ENCODE measurements at places on chromosomes 3 and 15.

DNA sequence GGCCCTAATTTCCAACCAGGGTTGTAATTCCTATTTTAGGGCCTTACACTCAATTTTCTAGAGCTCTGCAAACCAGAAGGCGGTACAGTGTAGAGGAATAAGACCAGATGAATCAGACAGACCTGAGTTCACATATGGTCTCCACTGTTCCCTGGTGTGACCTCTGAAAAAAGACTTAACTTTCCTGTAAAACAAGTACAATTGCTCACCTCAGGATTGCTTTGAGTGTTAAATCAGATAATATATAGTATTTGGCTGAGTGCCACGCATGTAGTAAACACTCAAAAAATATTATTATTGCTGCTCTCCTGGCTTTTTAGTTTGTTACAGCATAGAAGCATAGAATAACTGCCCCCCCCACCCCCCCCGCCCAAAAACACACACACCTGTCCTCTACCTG is 51.0 kb upstream of the STT3B start:
- DNase-seq: no peak

- DNase-seq: no peak
Observed at GRCh38 chr3:133747373-133747772, 1.2 kb downstream of the TF start.

GRCh38 chr3:8319935-8320634 is 181.5 kb upstream of the LMCD1 start:
- DNase-seq: peak; percentile 86

GRCh38 chr3:149004622-149005021 is 13.3 kb downstream of the GYG1 start:
- peak; percentile 54 for DNase-seq

- DNase-seq: no peak
Observed at GRCh38 chr15:100308213-100308600, 33.6 kb downstream of the ADAMTS17 start.

DNA sequence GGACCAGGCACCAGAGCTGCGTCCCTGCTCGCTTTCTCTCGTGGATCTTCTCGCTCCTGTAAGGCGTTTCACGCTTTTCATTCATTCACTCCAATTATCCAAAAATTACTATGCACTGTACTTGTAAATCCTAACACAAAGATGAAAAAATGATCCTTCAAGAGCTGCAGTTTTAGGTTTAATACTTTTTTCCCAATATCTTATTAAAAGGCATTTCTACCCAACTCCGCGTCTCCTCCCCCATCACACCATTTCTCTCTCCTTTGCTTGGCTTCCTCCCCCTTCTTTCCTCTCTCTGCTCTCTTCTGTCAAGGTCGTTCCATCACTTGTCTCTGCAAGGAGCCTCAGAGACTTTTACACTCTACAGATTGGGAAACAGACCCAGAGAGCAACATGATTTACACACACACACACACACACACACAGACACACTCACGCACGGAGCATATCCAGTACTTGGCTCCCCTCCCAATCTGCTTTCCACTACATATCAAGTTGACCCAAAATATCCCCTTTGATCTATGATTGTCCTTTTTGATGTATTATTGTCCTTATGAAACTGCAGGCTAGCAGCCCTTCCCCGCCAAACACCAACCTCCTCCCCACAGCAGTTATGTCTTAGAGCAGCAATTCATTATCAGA is 479 bp upstream of the CLDN1 start:
- DNase-seq: no peak

DNA sequence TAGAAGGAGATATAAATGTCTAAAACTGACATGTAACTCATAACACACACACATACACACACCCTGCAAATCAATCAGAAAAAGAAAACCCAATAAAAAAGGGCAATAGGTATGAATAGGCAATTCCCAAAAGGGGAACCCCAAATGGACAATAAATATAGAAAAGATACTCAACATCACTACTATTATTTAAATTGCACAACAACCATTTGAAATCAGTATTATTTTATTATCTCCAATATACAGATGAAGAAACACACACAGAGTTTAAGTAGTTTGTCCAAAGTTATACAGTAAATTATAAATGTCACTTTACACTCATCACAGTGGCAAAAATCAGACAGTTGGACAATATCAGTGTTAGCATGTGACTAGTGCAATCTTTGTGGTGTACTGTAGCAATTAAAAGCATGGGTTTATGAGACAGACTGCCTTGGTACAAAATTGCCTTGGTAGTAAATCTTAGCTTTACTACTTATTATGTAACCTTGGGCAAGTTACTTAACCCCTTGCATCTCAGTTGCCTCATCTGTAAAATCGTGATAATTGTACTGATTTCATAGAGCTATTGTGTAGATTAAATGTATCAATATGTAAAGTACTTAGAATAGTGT is 3.4 kb upstream of the FSTL1 start:
- no peak for DNase-seq

DNA sequence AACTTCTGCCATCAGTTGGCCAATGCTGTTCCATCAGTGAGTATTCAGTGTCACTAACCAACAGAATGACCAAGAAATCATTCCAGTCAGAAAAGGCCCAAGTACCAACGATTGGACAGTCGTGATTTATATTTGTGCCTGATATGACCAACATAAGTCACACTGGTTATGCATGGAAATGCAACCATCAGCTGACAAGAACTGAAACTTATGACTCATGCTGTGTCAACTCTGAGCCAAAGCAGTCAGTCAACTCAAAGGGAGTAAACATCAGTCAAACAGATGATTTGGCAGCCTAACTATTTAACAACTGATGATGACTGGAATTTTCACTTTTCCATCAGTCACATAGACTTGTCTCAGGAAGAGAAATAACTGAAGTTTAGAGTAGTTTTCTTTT is 142.4 kb downstream of the ANXA2 start:
- DNase-seq: no peak

DNA sequence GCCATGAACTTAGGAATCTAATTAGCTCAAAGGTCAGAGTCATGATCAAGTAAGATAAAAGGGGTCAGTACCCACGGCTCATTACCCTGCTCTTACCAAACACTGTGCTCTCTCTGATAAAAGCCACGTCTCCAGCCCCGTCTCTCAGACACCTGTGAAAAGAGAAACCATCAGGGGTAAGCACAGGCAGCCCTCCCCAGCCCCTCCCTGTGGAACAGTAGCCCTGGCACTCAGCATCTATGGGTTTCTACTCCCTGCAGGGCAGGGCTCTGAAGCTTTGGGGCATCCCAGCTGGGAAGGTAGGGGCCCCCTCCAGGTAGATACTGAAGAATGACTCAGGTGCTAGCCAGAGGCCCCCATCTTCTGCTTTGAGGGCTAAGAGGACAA is 10.5 kb downstream of the LTF start:
- no peak for DNase-seq

DNA sequence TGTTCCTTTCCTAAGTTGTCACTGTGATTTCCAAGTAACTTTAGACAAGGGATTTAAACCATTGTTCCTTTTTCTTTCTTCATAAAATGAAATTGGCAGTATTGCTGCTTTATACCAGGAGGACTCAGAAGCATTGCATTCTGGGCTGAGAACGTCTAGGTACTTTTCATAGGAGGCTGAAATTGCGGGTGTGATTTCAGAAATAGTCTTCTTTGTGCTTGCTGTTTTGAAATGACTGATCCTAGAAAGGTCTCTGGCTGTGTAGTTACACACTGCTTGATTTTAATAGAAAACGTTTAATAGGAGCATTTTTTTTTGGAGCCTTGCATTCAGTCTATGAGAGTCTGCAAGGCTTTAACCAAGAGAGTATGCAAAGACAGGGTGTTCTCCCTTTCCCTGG is 56.3 kb downstream of the PPM1L start:
- no peak for DNase-seq

GRCh38 chr3:113183748-113184661 is 27.4 kb upstream of the BOC start:
- no peak for DNase-seq

GRCh38 chr3:9036404-9037131 is 73.3 kb upstream of the RAD18 start:
- peak; percentile 3 for DNase-seq

- DNase-seq: no peak
Observed at GRCh38 chr15:77305953-77306352, 114.0 kb downstream of the PEAK1 start.

GRCh38 chr3:23915537-23916108 is 1.2 kb downstream of the NKIRAS1 start:
- peak; percentile 23 for DNase-seq

DNA sequence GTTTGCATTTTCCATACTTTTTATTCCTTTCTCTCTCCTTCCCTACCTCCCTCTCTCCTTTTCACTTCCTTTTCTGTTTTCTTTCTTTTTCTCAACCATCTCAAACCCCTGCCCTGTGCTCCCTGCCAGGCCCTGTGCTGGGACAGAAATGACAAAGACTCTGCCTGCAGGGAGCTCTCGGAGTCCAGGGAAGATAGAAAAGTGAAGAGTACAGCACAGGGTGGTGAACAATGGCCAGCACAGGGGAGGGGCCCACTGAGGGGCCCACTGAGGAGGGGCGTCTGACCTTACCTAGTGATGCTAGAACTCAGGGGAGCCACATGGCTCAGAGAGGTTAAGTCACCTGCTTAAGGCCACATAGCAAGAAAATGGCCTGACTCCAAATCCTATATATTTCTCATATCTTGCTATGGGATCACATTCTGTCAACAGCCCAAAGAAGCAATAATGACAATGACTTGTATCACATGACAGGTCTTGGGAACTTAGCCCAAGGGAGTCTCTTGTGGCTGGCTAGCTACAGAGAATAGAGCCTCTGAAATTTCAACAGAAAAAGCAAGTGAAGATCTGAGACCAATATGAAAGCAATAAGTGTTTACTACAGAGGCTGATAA is 44.3 kb upstream of the ATP2B2 start:
- no peak for DNase-seq

GRCh38 chr15:63284335-63284734 is 6.9 kb downstream of the APH1B start:
- DNase-seq: no peak

- no peak for DNase-seq
Observed at GRCh38 chr3:5276934-5277333, 89.4 kb downstream of the EDEM1 start.

GRCh38 chr3:29319262-29319661 is 38.4 kb downstream of the RBMS3 start:
- no peak for DNase-seq

GRCh38 chr15:69906256-69907185 is 191.2 kb downstream of the TLE3 start:
- peak; percentile 43 for DNase-seq

- no peak for DNase-seq
Observed at GRCh38 chr15:35139822-35140221, 54.7 kb upstream of the NANOGP8 start.

GRCh38 chr3:71468311-71469137 is 115.0 kb downstream of the FOXP1 start:
- no peak for DNase-seq

GRCh38 chr3:191628571-191628970 is 167.6 kb downstream of the PYDC2 start:
- no peak for DNase-seq

DNA sequence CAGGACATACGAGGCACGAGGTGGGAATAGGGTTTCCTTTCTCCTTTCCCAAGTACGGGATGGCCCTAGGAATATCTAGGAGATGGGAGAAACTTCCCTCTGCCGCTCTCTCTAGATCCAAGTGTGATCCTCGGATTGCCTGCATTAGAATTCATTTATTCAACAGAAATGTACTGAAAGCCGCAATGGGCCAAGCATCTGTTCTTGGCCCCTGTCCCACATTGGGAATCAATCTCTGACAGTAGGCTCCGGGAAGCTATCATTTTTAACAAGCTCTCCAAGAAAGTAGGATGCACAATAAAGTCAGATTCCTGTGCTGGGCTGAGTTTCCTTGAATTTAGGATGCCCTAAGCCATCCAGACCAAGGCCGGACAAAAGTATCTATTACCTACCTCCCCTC is 37.2 kb upstream of the CA12 start:
- no peak for DNase-seq

- no peak for DNase-seq
Observed at GRCh38 chr3:193190146-193190786, 50.8 kb upstream of the PLAAT1 start.

- DNase-seq: peak; percentile 36
Observed at GRCh38 chr3:180594631-180595558, 7.1 kb upstream of the TTC14 start.

DNA sequence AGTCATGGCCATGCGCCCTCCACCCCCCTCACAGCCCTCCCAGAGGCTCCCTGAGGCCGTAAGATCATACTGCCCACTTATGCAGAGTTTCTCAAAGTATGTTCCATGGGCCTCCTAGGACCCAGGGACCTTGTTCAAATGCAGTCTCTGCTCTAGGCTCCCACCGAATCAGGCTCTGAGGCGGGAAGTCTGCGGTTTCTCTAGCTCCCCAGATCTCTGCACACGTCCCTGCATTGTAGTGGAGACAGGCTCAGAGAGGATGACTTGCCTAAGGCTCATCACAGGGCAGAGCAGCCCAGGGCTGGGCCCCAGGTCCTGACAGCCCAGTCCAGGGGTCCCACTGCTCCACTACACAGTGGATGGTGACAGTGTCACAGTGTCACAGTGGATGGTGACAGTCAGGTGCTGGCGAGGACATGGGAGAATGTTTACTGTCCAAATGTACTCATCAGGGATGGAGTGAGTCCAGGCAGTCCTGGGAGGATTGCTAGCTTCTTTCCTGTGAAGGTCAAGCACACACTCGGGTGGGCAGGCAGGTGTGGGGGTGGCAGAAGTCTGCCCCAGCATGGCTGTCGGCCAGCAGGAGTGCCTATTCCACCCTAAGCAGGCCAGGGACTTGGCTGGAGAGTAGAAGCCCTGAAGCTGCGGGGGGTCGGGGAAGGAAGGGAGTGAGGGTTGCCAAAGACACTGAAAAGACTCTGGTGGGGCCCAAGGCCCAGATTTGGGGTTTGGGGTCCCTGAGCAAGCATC is 12.4 kb downstream of the ANKRD63 start:
- no peak for DNase-seq

GRCh38 chr15:92322566-92323355 is 70.9 kb upstream of the ST8SIA2 start:
- no peak for DNase-seq

DNA sequence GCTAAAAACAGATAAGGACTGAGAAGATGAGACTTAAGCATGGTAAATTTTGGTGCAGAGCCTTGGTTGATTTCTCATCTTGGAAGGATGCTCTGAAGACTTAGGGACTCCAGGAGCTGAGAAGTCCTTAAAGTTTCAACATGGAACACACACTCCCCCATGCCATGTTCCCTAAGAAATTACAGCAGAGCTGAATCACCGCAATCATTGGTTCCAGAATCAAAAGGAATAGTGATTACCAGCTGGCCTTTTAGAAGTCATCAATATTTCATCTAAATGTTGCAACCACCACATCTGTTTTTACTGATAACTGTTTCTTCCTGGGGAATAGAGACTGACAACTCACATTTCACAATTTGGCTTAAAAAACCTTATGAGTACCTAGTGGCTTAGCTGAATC is 229.3 kb downstream of the MINAR1 start:
- no peak for DNase-seq

GRCh38 chr3:98557324-98558010 is 25.7 kb downstream of the GPR15 start:
- no peak for DNase-seq

- DNase-seq: no peak
Observed at GRCh38 chr3:73144276-73144675, 82.8 kb downstream of the EBLN2 start.

GRCh38 chr15:98221144-98221543 is 260.6 kb downstream of the ARRDC4 start:
- no peak for DNase-seq

GRCh38 chr3:50516440-50516871 is 13.0 kb upstream of the CACNA2D2 start:
- no peak for DNase-seq

All from EL (cell line).